ENCODE measurements at places on chromosomes 1 and 21.
A peak's percentile ranks its signal among the peaks of the same experiment; 100 is the strongest.

DNA sequence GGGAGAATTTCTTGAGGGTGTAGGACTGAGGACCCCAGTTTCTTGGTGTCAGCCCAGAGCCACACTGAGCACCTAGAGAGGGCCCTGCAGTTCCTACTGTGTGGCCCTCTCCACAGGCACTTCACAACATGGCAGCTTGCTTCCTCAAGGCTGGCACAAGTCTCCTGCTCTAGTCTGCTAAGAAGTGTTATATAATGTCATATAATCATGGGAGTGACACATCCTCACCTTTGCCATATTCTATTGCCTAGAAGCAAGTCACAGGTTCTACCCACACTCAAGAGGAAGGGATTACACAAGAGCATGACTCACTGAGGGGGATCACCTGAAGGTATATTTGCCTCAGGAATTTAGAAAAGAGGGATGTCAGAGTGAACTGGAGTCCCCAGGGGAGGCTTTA, 5.5 kb upstream of the SNX27 start:
- no peak for DNase-seq

- no peak for DNase-seq
Observed at GRCh38 chr1:231597971-231598370, 28.6 kb upstream of the DISC1 start.

DNA sequence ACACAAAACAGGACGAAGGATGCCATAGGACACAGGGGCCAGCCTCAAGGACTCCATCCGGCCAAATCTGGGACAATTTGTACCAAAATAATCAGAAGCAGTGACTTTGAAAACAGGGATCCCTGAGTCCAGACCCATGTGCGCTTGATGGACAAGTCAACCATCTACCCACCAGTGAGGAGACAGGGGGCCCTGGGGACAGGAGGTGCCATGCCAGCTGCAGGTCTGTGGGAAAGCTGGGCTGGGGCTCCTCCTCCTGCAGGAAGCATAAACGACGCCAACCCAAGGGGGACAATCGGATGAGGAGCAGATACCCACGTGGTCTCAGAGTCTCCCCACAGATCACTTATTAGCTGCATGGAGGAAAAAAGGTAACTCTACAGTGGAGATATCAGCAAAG, 50.6 kb downstream of the NPHP4 start:
- DNase-seq, result no peak

DNA sequence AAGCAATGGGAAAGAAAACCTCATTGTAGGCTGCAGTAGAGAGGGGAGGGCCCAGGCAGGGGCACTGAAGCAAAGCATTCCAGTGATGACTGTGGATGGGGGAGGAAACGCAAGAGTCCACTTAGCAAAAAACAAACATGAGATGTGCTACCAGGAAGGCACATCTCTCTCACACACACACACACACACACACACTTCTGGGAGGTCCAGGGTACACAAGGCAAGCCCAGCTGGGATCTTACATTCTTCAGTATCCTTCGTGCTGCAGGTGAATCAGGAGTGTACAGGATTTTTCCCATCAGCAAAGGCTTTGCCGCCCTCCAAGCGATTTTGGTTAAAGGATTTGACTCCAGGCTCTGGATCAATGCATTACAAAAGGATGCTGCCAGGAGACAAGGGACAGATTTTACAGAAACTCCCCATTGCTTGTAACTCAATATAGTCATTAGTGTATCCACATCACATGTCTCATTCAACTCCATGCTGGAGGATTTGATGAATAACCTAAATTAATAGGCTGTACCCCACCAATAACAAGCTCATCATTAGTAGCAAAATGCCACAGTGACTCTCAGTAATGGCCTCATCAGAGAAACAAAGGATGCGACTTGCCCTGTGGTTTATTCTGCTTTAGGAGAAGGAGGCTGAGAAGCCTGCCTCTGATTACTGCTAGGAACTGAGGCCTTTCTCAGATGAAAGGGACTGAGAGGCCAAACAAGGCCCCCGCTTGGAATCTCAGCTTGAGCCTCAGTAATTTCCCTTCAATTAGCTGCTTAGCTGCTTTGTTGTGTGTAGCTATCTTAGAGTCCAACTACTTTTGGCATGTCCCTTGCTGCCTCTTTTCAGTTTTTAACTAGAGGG, 41.6 kb downstream of the ABCA4 start:
- DNase-seq, result no peak

DNA sequence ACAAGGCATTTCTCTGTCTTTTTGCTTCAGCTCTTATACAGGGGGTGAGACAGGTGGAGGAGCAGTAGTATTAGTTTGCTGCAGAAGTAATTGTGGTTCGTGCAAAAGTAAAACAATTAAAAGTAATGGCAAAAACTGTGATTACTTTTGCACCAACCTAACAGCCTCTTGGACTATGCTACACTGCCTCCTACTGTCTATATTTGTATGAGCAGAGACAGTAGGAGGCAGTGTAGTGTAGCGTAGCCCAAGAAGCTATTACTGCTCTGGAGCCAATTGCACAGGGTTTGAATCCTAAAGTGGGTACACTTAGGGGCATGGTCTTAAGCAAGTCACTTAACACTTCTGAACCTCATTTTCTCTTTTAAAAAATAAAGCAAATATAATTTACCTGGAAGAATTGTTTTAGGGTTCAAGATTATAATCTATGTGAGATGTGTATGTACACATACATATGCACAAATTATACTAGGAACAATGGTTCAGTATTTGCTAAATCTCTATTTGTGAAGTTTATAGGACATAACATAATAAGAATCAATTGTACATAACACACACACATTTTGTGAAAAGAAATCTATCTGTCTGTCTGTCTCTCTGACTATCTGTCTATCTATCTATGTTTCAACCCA, 103.8 kb downstream of the BRINP3 start:
- DNase-seq, result no peak

GRCh38 chr1:180948641-180949615, 36.2 kb downstream of the KIAA1614 start:
- no peak for DNase-seq

GRCh38 chr1:179881642-179882252, 338 bp upstream of the TOR1AIP1 start:
- DNase-seq, result no peak

GRCh38 chr1:232106415-232106814, 479.8 kb downstream of the DISC1 start:
- DNase-seq, result no peak

GRCh38 chr1:164562947-164563520, 4.0 kb downstream of the PBX1 start:
- DNase-seq, result no peak

DNA sequence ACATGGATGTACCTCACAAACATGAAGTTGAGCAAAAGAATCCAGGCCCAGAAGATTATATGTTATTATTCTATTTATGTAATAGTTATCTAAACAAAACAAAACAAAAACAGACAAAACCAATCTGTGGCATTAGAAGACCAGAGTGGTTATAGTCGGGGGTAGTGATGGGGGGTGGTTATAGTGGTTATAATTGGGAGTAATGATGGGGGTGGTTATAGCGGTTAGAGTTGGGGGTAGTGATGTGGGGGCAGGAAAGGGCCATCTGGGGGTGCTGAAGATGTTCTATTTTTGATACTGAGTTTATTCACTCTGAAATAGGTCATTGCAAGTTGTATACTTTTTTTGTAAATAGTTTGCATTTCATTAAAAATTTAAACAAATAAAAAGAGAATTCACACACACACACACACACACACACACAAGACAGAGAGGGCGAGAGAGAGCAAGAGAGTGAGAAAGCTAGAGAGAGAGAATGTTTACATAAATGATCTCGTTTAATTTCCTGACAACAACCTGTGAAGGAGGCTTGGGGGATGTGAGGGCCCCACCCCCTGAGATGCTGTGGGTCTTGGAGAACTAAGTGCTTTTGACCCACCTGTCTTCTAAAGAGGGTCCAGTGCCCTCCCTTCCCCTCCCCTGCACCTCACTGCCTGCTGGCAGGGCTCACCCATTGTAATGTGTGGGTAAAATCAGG, 37.4 kb downstream of the RHOU start:
- no peak for DNase-seq

- no peak for DNase-seq
Observed at GRCh38 chr1:61951731-61952580, 209.7 kb downstream of the PATJ start.

GRCh38 chr1:221715321-221716169, 26.3 kb downstream of the DUSP10 start:
- no peak for DNase-seq

- no peak for DNase-seq
Observed at GRCh38 chr1:85289848-85290335, 13.5 kb upstream of the BCL10 start.

DNA sequence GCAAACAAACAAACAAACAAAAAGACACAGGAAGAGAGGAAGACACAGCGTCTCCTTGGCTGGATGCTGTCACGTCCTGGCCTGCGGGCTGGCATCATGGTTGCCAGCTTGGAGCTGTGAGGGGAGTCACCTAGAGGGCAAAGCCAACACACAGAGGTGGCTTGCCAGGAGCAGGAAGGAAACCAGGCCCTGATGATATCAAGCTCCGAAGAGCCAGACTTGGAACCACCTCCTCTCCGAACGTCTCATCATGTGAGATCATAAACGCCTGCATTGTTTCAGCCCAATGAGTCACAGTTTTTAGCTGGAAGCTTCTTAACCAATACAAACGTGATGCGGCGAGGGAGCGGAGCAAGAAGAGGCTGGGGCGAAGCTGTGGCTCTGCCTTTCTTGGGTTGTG, 8.7 kb downstream of the PLA2G2D start:
- no peak for DNase-seq

- DNase-seq, result no peak
Observed at GRCh38 chr1:16442265-16442664, 1.7 kb downstream of the NECAP2 start.

GRCh38 chr1:219833214-219833815, 95.0 kb downstream of the SLC30A10 start:
- DNase-seq, result no peak

DNA sequence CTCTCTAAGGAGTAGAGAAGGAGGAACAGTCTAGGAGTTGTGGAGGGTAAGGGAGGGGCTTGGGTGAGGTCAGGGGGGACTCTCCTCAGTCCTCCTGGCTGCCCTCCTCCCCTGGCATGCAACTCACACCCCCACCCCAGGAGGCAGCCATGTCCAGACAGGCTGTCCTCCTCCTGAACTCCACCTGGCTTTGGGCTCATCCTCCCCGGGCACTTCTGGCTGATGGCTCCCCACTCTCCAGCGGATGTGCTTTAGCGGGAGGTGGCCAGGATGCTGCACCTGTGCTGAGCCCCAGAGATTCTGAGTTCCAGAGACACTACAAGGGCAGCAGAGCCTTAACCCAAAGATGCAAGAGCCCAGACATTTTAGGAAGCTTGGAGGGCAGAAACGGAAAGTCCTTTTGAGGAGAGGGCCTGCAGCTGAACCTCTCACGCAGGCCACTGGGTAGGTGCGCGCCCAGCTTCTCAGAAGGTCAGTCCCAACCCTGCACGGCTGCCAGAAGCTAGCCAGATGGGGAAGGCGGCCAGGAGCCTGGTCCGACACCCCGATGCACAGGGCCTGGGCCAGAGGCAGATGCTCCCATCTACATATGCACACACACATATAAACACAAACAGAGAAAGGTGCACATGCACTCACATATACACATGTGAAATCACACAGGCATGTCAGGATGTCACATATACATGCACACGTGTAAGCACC, 83.4 kb downstream of the PDE9A start:
- DNase-seq, result no peak

- no peak for DNase-seq
Observed at GRCh38 chr1:178942285-178943198, 71.7 kb upstream of the ANGPTL1 start.

- DNase-seq, result no peak
Observed at GRCh38 chr1:197843401-197843800, 59.0 kb upstream of the C1orf53 start.

DNA sequence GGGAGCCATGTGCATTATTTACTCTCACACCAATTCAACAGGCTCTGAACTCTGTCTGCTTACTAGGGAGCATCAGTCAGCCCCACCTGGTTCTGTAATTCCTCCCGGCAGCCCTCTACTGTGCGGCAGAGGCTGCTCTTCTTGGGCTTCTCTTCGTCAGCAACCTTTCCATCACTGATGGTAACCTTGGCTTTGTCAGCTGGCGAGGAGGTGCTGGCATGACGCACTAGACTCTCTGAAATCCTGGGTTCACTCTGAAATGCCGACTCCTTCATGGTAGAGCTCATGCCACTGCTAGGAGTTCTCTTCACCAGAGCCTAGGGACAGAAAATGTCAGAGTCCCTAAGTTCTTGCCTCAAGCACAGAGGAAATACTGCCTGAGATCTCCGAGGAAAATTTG, 49.2 kb downstream of the UBR4 start:
- DNase-seq, result no peak

DNA sequence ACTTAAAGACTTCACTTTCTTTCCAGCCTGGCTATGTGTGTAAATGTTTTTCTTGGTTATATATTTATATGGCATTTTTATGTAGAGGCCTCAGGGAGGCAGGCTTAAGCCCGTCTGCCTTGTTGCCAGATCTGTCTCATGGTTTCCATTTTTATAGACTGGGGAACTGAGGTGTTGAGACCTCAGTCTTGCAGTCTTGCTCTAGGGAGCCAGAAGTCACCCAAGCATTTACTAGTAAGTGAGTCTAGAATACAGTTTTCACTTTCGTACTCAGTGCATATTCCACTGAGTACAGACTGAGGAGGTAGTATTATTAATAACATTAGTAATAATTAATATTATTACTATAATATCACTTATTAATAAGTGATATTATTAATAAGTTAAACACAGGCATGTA, 161.4 kb downstream of the UCK2 start:
- no peak for DNase-seq

- peak; percentile 35 for DNase-seq
Observed at GRCh38 chr1:75980972-75981897, 49.0 kb upstream of the ASB17 start.

GRCh38 chr1:200916681-200917080, 22.0 kb downstream of the INAVA start:
- DNase-seq, result no peak

GRCh38 chr21:24183077-24183476, 1424.2 kb downstream of the MRPL39 start:
- DNase-seq, result no peak

GRCh38 chr1:223737342-223737741, 25.0 kb downstream of the CAPN2 start:
- no peak for DNase-seq

DNA sequence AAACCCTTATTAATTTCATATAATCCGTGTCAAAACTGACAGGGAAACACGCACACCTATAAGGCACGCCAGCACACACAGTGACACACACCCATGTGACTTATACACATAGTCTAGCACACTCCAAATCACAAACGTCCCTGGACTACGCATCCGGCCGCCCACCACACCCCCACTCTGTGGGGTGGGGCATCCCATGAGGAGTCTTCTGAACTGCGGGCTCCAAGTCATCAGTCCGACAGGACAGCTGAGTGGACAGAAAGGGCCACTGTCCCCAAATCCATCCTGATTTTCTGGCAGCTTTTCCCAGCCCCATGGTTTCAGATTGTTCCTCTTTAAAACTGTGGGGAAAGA, 829 bp downstream of the PEA15 start:
- no peak for DNase-seq

DNA sequence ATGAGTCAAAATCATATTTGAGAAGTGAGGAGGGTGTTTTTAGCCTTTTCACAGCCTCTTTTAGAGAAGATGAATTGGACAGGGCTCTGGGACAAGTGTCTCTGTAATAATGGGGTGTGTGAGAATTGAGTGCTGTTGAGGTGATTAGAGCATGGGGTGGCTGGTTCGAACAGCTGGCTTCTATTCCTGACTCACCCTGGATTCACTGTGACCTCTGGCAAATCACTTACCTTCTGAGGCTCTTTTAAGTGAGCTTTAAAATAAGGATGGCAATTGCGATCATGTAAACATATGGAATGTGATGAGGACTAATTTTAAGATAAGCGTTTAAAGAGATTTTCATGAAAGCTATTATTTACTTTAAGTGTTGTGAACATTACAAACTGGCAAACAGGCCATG, 243.4 kb downstream of the ADGRL2 start:
- no peak for DNase-seq

GRCh38 chr1:160032165-160032820, 503 bp upstream of the PIGM start:
- DNase-seq, result no peak
